Epithelial cell of proximal tubule (primary cell): ENCODE measurements at places on chromosomes 7 and 10. TPM values are rescaled to one million over a fixed set of nuclear protein-coding genes. Genes with fewer than 3 reads are reported as not detected.

BUB3 gene
- 128 and 226 TPM in 2 replicates for total RNA-seq

RPEL1 gene
- 0.06 and 0.07 TPM in 2 replicates for total RNA-seq

CCDC172 gene
- total RNA-seq, result not detected in 2 replicates

OR2A2 gene
- total RNA-seq, result not detected in 2 replicates

TSC22D4 gene
- total RNA-seq, result 36.6 and 45.4 TPM in 2 replicates

PLAC9 gene
- total RNA-seq, result not detected in 2 replicates

HDAC9 gene
- total RNA-seq, result 25.7 and 35.5 TPM in 2 replicates

IQUB gene
- under 0.01 and 0.07 TPM in 2 replicates for total RNA-seq

WDR11 gene
- 31.9 and 34.1 TPM in 2 replicates for total RNA-seq

DNA sequence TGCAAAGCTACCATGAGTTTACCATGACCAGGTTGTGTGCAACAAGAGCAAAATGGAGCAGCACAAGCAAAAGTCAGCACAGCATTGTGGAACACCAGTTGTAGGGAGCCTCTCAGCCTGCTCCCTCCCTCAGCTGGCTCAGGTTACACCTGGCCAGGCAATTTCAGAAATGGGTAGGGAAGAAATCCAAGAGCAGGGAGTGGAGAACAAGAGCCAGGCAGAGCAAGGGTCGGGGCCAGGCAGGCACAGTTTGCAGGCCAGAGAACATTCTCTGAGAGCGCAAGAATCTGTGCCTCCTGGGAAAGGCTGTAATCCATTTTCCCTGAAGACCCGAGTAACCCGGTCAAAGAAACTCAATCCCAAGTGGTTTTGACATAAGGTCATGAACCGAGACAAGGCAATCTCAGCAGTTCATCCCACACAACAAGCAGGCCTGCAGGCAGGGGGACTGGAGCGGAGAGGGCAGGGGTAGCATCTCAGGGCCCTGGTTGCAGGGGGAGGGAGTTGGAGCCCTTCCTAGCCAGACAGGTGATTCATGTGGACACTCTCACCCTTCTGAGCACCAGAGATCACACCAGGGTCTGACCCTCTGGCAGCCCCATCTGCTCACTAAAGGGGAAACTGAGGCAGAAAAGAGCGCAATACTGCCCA, 258.4 kb downstream of the PLXNA4 start:
- no peak for DNase-seq

DNA sequence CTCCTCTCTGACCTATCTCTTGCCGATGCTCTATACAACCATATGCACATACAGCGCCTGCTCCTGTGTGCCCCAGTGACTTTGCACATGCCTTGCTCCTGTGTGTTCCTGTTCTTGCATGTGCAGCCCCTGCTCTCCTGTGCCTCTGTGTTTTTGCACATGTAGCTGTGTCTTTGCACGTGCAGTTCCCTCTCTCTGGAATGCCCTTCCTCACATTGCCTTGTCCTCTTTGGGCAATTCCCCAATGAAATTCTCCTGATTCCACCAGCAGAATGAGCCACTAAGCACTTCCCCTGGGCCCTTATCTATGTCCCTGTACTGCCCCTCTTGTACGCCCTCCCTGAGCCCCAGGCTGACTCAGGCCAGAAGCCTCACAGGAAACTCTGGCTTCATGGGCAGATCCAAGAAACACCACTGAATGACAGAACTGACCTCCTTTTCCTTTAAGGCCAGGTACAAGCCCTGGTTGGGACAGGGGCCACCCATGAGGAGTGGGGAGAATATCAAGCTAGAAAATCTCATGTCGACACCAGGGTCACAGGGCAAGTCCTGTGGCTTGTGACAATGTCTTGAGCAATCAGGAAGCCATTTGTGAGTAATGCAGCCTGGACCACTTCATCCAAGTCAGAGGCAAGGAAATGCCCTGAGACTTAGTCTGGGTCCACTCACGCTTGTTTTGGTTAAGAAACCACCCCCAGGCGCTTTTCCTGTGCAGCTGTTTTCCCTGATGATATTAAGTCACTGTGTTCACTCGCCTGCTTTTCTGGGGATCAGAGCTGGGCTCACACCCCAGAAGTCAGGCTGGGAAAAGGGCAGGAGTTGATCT, 1.9 kb upstream of the ARHGAP22 start:
- peak; percentile 80 for DNase-seq

- no peak for DNase-seq
Measured at GRCh38 chr10:119395280-119396007, 147.1 kb downstream of the RGS10 start.

DNA sequence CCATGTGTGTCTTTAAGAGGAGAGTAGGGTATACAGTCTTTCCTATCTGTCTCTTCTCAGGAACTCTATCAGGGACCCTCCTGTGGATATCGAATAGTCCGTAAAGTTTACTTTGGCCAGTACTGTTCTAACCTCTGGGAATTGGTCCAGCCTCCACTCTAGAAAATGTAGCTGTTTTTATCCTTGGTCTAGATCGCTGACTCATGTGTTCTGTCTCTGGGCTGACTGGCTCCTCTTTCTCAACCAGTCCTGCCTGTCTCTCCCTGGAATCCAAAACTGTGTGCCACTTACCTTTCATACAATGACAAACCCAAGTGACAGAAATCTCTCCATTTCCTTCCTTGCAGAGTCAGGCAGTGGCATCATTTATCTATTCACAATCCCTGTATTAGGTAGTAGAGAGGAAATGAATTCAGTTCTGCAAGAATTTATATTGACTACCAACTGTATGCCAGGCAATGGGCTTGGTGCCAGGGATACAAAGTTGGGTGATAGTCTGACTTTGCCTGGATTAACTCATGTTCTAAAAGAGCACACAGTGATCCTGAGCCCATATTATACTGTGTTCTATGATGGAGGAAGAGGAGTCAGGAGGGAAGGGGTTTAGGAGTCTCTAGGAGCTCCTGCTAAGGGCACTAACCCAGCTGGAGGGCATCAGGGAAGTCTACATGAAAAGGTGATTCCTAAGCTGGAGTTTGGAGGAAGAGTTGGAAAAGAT, 232.7 kb downstream of the LRMDA start:
- no peak for DNase-seq

GRCh38 chr7:70072220-70072619, 473.9 kb downstream of the AUTS2 start:
- no peak for DNase-seq

GRCh38 chr10:60944058-60944909, at the start of gene RHOBTB1:
Gene RHOBTB1, minus strand, starts transcription at chr10:60944185. Its CDS starts 32,643 bp downstream, at chr10:60911542.
- no peak for DNase-seq

DNA sequence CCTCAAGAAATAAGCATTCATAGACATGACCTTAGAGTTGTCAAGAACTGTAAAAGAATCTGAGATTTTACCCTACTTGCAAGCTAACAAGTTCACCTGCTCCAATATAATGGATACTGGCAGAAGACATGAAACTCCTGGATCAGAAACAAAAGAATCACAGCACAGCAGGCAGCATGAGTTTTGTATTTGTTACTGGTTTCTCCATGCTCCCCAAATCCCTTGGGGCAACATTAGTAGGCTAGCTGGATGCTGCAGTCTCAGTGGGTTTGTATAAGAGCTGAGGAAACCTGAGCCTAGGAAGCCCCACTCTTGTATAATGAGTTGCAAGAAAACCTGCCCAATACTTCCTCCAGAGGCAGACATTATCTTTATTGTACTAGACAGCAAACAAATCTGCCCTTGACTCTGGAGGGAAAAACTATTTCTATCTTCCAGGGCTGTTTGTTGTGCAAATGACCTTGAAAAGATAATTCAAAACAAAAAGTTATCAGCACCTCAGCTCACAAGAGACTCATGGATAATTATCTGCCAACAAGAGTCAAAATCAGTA, 64.8 kb downstream of the ABLIM1 start:
- DNase-seq, result no peak

- no peak for DNase-seq
Measured at GRCh38 chr10:76306856-76307255, 875.4 kb downstream of the LRMDA start.

DNA sequence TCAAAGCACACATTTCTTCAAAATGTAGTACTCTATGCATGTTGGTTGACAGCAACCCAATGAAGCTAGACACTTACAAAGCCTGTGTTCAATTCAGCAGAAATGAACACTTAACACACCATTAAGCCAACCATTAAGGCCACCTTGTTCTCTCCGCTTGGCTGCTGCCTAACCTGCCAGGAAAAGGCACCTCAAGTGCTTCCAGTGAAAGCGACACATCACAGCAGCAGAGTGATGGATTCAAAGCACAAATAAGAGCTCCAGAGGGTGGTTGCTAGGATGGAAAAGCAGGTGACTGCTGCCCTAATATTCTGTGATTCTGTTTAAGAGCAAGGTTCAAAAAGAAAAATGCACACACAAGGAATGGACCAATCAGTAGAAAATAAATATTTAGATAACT, 81.5 kb upstream of the GNAI1 start:
- DNase-seq, result no peak

DNA sequence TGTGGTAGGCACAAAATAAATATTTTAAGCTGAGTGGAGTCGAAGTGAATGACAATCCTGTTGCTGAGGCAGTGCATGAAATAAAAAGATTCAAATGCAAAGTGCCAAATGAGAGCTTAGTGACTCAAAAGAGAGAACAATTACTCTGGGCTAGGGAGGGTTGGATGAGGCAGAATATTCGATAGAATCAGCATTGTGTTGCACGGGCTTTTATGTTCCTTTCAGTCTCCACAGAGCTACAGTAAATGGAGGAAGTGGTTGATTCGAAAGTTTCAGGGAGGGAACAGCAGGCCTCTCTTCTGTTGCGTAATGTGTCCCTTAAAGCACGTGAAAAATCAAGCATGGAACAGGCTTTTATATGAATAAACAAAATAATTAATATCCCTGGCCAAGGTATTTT, 599.3 kb upstream of the CELF2 start:
- DNase-seq, result no peak

GRCh38 chr7:141950806-141951205, 4.0 kb upstream of the CLEC5A start:
- no peak for DNase-seq

DNA sequence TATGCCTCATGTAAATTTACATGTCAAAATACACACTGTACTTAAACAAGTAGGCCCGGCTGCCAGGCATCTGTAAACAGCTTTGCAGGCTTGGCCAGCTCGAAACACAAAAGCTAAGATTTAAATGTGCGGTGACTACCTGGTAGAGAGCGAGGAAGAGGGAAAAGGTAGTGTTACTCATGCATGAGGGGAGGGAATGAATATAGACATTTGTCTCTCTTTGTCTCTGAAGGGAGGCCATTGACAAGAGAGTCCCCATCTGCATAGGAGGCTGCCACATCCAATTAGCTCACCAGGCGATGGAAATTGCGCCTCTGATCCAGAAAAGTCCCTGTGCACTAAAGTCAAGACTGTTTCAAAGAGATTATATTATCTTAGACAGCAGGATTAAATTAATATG, 535.8 kb downstream of the PTPRN2 start:
- no peak for DNase-seq

DNA sequence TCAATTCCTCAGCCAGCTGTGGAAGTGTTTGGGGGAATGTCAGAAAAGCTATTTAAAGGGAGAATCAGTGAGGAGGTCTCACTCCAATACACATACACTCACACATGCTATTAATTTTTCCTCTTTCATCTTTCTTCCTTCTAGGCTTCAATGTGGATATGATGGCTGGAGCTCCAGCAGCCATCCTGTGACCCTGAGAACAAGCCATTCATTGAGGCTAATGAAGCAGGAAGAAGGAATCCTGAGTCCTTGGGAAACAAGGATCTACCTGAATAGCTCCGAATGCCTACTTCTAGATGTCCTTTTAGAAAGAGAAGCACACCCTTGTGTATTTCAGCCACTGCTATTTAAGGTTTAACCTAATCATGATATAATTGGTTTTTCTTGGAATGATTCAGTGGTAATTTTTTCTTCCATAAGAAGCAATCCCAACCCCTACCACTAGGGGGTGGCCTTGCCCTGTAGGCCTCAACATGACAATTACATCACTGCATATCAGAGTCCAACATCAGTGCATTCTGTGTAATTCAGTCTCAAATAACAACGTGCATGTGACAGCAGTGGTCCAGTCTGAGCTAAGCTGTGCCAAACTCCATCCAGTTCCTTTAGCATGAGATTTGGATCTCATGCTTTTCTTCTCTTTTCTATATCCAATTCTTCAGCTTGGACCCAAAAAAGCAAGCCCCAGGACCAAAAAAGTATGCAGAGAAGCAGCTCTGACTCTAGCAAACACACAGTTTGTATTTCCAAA, 85.3 kb upstream of the ANKRD1 start:
- peak; percentile 31 for DNase-seq

GRCh38 chr10:10644008-10644646, 373.5 kb upstream of the CELF2 start:
- DNase-seq, result no peak
